ENCODE measurements at places on chromosomes 1 and 21. TPM values are rescaled to one million over a fixed set of nuclear protein-coding genes. Genes with fewer than 3 reads are reported as not detected.

PPM1J gene
- 10.7 TPM for total RNA-seq

ROR1 gene
- 11.5 TPM for total RNA-seq

BARHL2 gene
- not detected for total RNA-seq

SLAMF1 gene
- total RNA-seq: not detected

EFNA1 gene
- total RNA-seq: 54.0 TPM

UMODL1 gene
- total RNA-seq: under 0.01 TPM

RORC gene
- 0.33 TPM for total RNA-seq
